GM19239 (cell line): ENCODE measurements at places on chromosomes 3 and 15.

- no peak for DNase-seq
These were observed 13.1 kb upstream of the ABHD2 start for GRCh38 chr15:89075101-89075640.

DNA sequence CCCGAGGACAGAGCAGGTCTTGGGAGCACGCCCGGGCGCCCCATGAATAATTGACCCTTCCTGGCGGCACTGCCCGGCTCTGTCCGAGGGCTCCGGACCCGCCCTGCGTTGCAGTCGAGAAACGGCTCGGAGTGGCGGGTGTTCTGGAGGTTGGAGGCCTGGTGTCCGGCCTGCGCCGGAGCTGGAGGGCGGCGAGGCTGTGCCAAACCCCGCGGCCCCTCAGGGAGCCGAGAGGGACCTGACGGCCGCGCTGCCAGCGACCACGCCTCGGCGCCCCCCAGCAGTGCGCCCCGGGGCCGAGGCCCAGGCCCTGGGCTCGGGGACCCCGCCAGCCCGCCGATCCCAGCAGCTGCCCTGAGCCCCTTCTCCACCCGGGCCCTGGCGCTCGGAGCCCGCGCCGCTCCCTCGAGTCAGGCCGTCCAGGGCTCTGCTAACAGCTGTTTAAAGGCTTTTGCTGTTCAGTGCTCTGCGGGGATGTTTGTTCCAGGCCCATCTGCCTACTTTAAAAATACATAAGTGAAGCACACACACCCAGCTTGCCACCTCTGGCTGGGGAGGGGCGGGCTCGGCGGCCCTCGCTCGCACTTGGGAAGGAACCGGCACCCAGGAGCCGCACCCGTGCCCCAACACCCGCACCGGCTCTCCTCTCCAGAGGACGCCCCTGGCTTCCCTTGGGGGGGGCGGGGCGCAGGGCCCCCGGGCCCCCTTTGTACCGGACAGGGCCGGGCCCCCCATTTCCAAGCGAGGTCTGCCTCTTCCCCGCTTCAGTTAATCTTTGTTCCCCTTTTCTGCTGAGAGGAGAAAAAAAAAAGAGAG, 730 bp upstream of the ZNF710 start:
- peak; percentile 68 for DNase-seq

- no peak for DNase-seq
These were observed 30.1 kb downstream of the DIS3L start for GRCh38 chr15:66323312-66323928.

- DNase-seq, result no peak
These were observed 8.7 kb downstream of the ZBTB47 start for GRCh38 chr3:42662037-42662812.

- DNase-seq, result peak; percentile 38
These were observed 1.1 kb upstream of the SETD5 start for GRCh38 chr3:9396301-9396631.

- DNase-seq, result no peak
These were observed 70.1 kb downstream of the CSNK1G1 start for GRCh38 chr15:64285871-64286270.

GRCh38 chr15:81297603-81298575, 26.1 kb downstream of the STARD5 start:
- no peak for DNase-seq

- no peak for DNase-seq
These were observed 115.0 kb upstream of the TPRG1 start for GRCh38 chr3:189056646-189057335.

GRCh38 chr3:160851629-160852210, 95.7 kb downstream of the PPM1L start:
- no peak for DNase-seq

- DNase-seq, result no peak
These were observed 91.7 kb downstream of the APBA2 start for GRCh38 chr15:28977377-28978010.

DNA sequence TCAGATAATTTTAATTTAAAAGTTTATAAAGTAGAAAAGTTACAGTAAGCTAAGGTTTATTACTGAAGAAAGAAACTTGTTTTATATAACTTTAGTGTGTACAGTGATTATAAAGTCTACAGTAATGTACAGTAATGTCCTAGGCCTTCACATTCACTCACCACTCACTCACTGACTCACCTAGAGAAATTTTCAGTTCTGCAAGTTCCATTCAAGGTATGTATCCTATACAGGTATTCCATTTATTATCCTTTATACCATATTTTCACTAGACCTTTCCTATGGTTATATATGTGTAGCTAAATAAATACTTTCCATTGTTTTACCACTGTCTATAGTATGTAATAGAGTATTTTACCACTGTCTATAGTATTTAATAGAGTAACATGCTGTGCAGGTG, 33.2 kb upstream of the MME start:
- no peak for DNase-seq

GRCh38 chr3:60096403-60096802, 1046.6 kb upstream of the CFAP20DC start:
- no peak for DNase-seq

- DNase-seq, result no peak
These were observed 712.7 kb upstream of the LMCD1 start for GRCh38 chr3:7788881-7789280.

- no peak for DNase-seq
These were observed 38.8 kb downstream of the GADL1 start for GRCh38 chr3:30855400-30856292.

GRCh38 chr3:141049681-141050080, 1.5 kb upstream of the SPSB4 start:
- DNase-seq, result no peak

GRCh38 chr3:71055257-71056001, 528.1 kb downstream of the FOXP1 start:
- DNase-seq, result no peak

DNA sequence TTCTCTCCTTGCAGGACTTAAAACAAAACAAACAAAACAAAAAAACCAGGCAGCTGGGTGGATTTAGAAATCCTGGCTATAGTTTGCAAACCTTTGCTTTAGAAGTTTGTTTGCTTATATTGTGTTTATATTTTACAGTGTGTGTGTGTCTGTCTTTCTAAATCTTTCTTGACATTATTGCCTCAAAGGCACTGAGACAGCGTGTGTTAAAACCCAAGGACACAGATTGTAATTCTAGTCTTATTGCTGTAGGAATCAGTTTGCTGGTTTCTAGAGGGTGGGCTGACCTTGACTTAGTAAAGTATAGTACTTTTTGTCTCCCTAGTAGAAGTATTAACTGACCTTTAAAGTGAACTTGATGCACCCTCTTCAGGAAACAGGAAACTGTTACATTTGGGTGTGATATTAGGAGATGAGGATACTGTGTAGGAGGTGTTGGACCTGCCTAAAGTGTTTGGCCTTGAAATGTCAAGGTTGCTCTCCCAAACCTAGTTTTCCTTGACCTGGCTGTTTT, 71.0 kb downstream of the TCF12 start:
- no peak for DNase-seq

DNA sequence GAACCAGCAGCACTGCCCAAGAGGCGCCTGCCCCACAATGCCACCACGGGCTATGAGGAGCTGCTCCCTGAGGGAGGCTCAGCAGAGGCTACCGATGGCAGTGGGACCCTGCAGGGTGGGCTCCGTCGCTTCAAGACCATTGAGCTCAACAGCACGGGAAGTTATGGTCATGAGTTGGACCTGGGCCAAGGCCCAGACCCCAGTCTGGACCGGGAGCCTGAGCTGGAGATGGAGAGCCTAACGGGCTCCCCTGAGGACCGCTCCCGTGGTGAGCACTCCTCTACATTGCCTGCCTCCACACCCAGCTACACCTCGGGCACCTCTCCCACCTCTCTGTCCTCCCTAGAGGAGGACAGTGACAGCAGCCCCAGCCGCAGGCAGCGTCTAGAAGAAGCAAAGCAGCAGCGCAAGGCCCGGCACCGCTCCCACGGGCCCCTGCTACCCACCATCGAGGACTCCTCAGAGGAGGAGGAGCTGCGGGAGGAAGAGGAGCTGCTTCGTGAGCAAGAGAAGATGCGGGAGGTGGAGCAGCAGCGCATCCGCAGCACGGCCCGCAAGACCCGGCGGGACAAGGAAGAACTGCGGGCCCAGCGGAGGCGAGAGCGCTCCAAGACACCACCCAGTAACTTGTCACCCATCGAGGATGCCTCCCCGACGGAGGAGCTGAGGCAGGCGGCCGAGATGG, 21.8 kb upstream of the APEH start:
- no peak for DNase-seq

DNA sequence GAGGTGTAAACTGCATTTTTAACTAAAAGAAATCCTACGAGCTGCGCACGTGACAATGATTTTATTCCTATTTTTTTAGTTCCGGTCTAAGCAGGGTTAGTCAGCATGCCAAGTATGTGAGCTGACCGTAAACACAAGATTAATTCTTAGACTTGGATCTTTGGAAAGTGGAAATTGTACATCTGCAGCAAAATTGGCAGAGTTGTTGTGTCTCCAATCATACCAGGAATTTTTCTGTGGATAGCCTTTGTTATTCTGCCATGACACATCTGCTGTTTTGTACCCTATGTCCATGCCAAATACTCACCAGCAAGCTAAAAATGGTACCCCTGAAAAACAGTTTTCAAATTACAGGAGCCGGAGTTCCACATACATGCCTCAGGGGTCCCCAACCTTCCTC, 562.5 kb downstream of the UNC13C start:
- DNase-seq, result no peak

- DNase-seq, result no peak
These were observed 1.6 kb downstream of the CALML4 start for GRCh38 chr15:68203486-68203885.

DNA sequence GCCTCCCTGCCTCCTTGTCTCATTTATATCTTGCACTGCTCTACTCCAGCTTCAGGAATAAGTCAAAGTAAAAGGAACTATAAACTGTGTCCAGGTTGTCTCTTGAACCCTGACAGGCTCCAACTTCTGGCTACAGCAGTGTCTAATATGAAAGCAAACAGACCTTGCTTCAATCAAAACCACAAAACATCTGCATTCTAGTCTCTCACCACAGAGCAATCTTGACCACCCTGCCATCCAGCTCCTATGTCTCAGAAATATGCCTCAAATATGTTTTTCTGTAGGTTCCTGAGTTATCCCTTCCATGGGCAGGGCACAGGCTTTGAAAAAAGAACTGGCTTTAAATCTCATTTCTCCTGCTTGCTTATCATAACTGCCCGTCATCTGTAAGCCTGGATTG, 13.0 kb upstream of the RAMAC start:
- DNase-seq, result no peak

- DNase-seq, result no peak
These were observed 28.4 kb upstream of the PIK3CB start for GRCh38 chr3:138862924-138863775.

- no peak for DNase-seq
These were observed 60.8 kb downstream of the RAB11A start for GRCh38 chr15:65930134-65930533.

DNA sequence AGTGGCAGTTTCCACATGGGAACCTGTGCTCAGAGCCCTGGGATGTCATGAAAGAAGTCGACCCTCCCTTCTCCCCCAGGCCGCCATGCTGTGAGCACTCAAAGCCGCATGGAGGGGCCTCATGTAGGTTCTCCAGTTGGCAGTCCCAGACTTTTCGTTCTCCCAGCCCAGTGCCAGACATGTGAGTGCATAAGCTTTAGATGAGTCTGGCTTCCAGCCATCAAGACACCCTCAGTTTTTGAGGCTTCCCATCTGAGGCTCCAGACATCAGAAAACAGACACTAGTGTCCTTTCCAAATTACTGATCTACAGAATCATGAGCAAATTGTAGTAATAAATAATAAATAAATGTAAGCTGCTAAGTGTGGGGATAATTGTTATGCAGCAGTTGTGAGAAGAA, 136.5 kb upstream of the AGBL1 start:
- DNase-seq, result no peak

DNA sequence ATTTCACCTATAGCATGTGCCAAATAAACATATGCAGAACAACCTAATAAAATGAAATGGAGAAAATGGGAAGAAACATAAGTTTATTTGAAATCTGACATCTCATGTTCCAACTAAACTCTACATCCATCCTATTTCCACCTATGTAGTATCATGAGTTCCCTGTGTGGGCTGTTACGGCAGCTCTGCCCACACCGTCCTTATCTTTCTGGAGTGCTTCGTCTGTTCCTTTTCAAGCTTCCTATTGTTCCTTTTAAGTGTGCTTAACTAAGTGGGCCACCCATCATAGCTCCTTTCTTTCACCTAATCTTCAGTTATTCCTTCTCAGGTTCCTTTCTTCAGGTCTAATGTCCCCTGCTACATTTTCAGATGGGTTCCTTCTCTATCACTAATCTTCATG, 17.3 kb downstream of the RYR3 start:
- no peak for DNase-seq

- no peak for DNase-seq
These were observed 16.2 kb upstream of the RPL24 start for GRCh38 chr3:101702726-101703125.

DNA sequence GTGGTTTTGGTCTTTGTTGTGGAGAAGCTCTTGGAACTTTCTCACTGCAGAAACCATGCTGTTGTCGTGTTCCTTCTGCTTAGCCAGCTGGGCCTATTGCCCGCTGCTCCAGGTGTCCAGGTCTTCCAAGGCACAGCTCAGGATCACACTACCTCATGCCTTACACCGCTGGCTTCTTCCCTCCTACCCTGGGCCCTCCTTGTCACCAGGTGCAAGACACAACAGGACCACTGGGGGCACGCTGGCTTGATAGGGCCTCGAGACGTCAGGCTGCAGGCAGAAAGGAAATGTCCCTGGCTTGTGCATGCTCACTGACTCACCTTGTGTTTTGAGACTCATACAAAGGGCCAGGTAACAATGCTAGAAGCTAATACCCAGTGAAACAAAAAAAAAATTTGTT, 32.3 kb downstream of the PAQR9 start:
- DNase-seq, result no peak

- no peak for DNase-seq
These were observed 407.2 kb upstream of the TPRG1 start for GRCh38 chr3:188764609-188765008.

GRCh38 chr15:52714968-52715367, 35.8 kb upstream of the ATOSA start:
- no peak for DNase-seq

DNA sequence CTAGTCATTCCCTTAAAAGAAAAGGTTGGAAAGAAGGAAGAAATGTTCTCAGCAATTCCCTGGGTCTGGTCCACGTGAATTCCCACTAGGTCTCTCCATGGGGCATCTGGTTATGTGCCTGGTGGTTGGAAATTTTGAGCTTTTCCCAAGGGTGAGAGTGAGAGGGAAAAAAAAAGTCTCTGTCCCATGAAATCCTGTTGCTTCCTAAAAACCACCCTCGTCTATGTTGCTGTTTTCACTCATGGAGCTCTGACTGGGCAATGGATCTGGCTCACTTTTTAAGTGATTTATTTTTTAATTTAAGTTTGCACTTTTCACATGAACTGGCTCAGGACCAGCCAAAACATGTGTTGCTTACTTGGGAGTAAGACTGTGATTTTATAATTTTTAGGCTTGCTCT, 190.1 kb downstream of the CHST2 start:
- DNase-seq, result no peak

DNA sequence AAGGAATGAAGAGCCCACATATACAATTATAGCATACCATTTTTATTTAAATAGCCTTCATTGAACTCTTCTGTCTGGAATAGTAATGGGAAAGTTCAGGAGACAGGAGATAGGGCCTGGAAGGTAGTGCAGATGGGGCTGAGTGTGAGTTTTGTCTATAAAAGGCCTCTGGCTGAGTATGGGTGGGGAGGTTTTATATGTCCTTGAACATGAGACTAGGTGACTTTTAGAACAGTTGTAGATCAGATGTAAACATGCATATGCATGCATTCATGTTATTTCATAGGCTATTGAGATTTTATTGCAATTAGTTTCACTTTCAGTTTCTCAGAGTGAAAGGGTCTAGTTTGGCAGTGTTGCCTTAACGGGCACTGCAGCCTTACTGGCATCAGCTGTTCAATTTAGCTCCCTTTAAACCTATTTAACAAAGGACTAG, 27.1 kb downstream of the CGGBP1 start:
- DNase-seq, result peak; percentile 30
